ENCODE measurements at places on chromosomes 6 and 20.

DNA sequence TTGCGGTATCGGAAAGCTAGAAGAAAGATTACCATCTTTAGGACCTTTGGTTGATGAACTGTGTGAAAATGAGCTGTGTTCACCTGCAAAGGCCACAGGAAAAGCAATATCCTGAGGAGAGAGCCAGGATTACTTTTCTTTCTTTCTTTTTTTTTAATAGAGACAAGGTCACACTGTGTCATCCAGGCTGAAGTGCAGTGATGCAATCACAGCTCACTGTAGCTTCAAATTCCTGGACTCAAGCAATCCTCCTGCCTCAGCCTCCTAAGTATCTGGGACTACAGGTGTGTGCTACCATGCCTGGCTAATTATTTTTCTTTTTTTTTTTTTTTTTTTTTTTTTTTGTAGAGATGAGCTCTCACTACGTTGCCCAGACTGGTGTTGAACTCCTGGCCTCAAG lies 17.2 kb downstream of the FAM184A start:
- DNase-seq = no peak

GRCh38 chr6:156934069-156934460 lies 156.9 kb downstream of the ARID1B start:
- no peak for DNase-seq

DNA sequence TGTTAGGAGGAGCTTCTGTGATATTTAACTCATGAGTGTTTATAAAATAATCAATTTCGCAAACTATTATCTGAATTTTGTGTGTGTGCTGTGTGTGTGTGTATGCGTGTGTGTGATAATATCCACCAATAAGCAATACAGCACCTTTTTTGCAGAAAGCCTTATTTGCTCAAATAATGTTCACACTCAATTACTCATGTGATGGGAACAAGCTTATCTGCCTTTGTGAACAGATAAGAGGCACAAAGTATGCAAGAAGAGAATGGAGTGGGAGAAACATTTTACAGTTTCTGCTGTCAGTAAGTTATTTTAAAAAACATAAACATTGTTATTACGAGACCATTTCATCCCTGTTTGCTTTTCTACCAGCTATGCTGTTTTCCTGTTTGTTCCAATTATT lies 36.7 kb upstream of the PTPRK start:
- DNase-seq = no peak

DNA sequence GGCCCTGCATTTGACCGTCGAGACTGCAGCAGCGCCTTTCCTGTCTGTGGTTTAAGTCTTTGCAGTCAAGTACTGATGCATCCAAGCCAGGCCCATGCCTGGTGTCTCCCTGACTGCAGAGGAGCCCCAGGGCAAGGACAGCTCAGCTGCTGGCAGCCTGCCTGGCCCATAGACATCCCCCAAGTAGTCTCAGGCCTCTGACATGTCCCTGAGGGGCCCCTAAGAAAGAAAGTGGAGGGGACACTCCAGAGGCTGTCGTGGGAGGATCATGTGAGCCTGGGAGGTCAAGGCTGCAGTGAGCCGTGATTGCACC lies 18.0 kb downstream of the HRH3 start:
- DNase-seq = no peak

DNA sequence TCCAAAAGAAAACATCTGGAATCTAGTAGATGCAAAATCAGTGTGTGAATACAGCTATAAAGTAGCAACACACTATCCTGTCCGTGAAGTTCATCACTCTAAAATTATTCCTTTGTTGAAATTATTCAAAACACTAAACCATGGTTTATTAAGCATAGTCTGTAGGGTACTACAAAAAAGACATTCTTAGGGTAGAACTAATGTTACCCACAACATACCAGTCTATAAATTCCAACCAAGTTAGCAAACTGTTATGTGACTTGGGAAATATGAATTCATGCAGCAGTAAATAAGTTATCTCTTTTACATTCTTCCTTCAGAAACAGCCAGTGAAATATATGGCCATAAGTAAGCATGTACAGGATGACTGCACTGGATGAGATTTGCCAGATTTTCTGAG lies 580.3 kb upstream of the ADGRB3 start:
- DNase-seq = no peak

GRCh38 chr6:166664135-166664534 lies 37.1 kb upstream of the RPS6KA2 start:
- DNase-seq = no peak

DNA sequence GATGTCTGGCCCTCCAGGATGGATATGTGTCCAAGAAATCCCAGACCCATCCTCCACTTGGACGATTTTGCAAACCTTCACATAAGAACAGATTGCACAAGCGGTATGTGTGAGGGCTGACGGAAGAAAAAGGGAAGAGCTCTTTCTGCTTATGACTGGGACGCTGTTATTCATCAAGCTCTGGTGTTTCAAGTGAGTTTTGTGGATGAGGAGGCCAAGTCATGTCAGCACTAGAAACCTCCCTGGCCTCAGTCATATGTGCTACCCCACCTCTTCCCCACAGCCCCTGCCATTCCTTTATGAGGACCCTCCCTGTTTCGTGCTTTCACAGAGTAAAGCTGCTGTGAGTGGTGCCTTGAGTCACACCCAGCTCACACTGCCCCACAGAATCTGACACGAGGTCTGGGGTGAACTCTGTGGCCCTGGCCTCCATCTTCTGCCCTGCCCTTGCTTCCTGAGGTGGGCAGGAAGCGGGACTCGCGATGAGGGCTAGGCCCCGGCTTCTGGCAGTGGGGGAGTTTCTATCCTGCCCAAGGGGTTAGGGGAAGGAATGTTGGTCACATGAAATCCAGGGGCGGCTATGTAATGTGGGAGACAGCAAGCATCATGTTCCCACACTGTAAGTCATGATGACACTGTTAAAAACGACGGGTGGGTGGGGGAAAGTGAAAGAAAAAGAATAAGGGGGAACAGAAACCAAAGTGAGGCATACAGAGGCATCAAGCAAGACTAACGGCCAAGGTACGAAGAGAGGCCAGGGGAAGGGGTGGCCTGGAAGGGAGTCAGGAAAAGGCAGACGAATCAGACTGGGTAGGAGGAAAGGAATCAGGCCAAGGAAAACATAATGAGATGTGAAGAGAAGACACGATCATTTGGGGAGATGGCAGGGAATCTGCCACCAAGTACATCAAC lies 78.1 kb downstream of the PRDM1 start:
- peak; percentile 70 for DNase-seq
